ENCODE measurements at places on chromosomes 5 and 9. TPM values are rescaled to one million over a fixed set of nuclear protein-coding genes. Genes with fewer than 3 reads are reported as not detected.

Gene SNCB
- not detected for total RNA-seq

Gene ADAMTS6
- total RNA-seq = 21.0 TPM

Gene PCDHGA1
- 0.33 TPM for total RNA-seq

Gene TLX3
- not detected for total RNA-seq

Gene TMEFF1
- total RNA-seq = 13.7 TPM

Gene FBXL7
- total RNA-seq = 10.3 TPM
